ENCODE measurements at places on chromosomes 1 and 21.

DNA sequence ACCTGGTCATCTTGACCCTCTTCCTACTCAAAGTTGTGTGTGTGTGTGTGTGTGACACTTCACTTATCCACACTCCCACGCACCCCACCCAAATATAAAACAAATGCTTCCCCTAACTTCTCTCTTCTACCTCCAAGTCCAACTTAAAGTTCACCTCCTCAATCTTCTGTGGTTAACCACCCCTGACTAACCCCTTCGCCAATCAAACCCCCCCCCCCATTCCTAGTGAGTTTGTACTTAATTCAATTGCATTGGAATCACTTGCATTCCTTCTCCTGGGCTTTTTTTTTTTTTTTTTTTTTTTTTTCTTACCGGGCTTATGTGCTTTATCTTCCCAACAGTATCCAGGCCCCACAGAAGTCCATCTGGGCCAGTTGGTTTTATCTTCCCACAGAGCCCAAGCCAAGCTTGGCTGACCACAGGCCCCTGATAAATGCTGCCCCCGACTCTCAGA, 78.4 kb downstream of the CD58 start:
- no peak for DNase-seq

GRCh38 chr1:235054466-235054865, 74.2 kb downstream of the TOMM20 start:
- no peak for DNase-seq

GRCh38 chr1:203280061-203280460, 25.3 kb upstream of the BTG2 start:
- DNase-seq, result no peak

GRCh38 chr1:33682371-33682770, 181.5 kb upstream of the HMGB4 start:
- DNase-seq, result no peak

- DNase-seq, result peak; percentile 6
These were observed 17.5 kb upstream of the COL18A1 start for GRCh38 chr21:45387506-45387905.

GRCh38 chr1:182803846-182804245, 14.3 kb downstream of the NPL start:
- no peak for DNase-seq

DNA sequence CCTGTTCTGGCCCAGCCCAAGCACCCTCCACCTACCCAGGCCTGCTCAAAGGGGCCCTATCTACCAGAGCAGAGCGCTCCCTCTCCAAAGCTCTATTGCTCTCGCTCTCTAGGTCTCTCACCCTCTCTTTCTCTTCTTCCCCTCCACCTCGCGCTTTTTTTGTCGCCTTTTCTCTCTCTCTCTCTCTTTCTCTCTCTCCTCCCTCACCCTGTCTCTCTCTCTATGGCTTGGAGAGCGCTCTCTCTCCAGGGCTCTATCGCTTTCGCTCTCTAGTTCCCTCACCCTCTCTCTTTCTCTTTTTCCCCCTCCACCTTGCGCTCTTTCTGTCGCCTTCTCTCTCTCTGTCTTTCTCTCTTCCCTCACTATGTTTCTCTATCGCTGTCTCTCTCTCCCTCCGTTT, 3.4 kb upstream of the ZNF678 start:
- DNase-seq, result no peak

GRCh38 chr1:51344602-51345299, 14.4 kb upstream of the TTC39A start:
- DNase-seq, result no peak

DNA sequence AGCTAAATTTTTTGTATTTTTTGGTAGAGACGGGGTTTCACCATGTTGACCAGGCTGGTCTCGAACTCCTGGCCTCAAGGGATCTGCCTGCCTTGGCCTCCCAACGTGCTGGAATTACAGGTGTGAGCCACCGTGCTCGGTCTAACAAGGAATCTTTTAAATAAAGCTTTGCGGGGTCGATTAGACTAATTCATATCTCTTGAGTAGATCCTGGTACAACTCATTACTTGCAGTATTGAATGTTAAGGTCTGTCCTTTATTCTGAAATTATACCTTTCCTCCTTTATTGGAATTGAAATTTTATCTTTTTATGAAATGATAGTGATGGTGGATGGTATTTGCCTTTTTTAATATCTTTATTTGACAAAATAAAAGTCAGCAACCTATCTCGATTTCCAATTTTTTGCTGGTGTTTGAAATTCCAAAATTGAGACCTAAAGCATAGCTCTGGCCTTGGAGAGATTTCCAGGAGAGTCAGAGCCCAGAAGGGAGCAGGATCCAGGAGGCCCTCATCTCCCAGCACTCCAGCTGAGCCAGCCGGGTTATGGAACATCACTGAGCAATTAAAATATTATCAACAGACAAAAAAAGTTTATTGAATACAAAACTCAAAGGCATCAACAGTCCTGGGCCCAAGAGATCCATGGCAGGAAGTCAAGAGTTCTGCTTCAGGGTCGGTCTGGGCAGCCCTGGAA, 4.7 kb downstream of the S100A2 start:
- no peak for DNase-seq

DNA sequence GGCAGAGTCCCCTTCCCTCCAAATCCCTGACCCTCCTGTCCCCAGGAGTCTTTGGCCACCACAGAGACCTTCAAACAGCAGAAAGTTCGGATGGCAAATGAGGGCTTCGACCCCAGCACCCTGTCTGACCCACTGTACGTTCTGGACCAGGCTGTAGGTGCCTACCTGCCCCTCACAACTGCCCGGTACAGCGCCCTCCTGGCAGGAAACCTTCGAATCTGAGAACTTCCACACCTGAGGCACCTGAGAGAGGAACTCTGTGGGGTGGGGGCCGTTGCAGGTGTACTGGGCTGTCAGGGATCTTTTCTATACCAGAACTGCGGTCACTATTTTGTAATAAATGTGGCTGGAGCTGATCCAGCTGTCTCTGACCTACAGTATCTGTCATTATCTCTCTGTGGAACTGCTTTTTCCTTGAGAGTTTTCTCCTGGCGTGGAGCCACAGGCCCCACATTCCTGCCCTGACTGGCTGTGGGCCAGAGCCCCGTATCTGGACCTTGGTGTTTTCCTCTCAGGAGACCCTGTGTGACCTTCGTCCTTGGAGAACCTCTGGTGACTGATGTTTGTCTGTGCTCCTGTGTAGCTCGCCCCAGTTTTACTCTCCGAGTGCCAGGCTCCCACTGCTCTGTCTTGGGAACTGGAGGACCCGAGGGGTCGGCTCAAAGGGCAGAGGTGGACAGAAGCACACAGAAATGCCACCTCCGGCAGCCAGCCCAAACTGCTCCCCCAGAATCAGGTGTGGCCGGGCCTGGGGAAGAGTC, 4.8 kb downstream of the SLC27A3 start:
- no peak for DNase-seq

- DNase-seq, result no peak
These were observed 65.1 kb upstream of the RUNX3 start for GRCh38 chr1:24995140-24995539.

DNA sequence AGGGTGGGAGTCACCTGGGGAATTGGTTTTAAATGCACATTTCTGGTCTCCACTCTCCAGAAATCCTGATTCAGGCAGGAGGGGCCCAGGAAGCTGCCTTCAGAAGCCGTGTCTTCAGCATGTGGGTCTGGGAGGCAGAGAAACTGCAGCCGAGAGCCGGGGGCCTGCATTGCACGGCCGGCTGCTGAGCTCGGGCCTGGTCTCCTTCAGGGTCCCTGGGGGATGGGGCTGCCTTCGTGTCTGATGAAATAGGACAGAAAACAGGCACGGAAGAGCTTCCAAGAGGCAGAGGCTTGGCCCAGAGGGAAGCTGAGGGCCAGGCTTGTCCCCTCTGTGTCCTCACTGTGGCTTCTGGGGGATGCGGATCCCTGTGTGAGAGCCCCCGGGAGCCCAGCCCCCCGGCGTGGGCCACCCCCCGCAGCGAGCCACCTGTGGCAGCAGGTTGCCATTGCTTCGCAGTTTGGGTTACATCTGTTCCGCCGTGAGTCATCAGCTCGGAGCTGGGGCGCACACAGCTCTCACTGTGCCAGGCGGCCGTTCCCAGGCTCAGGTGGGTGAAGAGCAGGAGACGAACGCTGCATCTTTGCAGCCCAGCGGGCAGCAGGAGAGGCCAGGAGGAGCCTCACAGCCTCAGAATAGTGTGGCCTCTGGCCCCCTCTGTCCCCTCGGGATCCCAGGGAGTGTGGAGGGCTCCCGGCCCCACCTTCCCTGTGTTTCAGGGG, 72.4 kb downstream of the AJAP1 start:
- DNase-seq, result no peak

DNA sequence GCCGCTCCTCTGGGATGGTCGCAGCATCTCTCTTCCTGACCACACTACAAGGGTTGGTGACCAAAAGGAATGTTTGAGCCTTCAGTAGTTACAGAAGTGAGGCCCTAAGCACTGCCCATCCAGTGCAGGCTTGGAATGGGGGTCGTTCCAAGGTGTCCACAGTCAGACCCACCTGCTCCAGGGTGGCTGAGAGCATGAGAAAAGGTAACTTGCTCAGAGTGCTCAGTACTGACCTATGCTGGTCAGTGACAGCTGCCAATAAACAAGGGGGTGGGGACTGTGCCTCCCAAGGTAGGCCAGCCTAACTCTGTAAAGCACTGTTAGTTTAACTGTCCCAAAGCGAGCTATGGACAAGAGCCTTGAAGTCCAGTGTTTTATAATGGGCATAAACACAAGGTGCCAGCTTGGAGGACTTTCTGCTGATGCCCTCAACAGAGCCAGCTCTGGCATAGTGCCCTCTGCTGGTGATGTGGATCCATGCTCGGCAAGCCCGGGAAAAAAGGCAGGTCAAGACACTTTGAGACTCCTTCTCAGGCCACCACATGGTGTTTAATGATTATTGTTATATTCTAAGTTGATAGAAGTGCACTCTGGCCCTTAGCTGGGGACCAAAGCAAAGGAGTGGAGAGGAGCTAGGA, 78.1 kb upstream of the DNAH14 start:
- DNase-seq, result peak; percentile 38

- DNase-seq, result no peak
These were observed 3.5 kb upstream of the RAP1A start for GRCh38 chr1:111615870-111616715.

DNA sequence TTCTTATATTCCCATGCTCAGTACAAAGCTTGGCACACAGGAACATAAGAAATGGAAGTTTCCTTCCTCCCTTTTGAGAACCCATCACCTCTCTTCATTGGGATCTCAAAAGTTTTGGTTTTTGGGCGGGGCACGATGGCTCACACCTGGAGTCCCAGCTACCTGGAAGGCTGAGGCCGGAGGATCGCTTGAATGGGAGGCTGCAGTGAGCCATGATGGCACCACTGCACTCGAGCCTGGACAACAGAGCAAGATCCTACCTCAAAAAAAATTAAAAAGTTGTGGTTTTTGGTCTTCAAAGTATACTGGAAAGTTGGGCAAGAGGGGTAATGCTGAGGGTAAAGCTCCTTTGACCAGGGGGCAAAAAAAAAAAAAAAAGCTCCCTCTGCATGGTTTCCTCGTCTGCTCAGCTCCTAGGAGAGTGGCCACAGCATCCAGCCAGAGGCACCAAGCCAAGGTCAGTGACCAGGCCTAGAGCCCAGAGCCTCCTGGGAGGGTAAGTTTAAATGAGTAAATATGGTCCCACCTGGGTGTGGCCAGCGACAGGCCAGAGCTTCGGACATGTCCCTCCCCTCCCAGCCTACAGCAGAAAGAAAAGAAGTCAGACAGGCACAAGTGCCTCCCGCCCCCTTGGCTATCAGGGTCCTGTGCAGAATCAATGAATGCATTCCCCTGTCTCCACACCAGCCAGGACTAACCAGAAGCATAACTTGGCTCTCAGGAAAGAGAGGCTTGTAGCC, 5.0 kb downstream of the MEF2D start:
- DNase-seq, result no peak

DNA sequence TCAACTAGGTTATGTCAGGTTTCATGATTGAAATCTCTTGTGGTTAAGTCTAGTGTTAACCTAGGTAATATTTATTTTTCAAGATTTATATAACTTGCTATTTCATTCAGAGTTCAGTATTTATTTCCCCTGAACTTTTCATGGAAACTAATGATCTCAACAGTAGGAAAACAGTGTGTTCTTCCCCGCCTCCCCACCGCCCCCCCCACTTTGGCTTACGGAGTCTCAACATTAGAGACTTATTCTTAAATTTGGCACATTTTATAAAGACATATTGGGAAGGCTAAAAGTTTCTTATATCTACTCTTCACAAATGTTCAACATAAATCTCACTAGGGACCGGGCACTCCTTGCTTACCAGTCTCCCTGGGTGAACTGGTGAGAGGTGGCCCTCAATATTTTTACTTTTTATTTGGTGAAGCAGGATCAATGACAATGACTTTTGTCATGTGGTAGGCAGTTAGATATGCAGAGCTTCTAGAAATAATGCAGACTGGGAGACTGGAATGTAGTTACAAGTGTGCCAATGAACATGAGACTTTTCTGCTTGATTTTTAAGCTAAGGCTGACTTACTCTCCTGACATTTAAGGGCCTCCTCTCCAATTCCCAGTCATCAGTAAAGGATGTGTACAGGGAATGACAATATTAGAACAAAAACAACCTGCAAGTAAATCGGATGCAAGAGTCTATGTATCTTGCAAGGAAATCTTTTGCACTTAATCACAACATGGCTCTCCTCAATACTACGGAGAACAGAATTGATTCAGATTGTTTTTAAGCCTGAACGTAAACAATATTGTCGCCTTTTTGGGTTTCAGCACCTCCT, 1.7 kb upstream of the MAN1A2 start:
- DNase-seq, result peak; percentile 20

- DNase-seq, result no peak
These were observed 13.7 kb downstream of the CSF1 start for GRCh38 chr1:109924316-109924715.

- no peak for DNase-seq
These were observed 6.7 kb downstream of the EFNA4 start for GRCh38 chr1:155070158-155070621.

DNA sequence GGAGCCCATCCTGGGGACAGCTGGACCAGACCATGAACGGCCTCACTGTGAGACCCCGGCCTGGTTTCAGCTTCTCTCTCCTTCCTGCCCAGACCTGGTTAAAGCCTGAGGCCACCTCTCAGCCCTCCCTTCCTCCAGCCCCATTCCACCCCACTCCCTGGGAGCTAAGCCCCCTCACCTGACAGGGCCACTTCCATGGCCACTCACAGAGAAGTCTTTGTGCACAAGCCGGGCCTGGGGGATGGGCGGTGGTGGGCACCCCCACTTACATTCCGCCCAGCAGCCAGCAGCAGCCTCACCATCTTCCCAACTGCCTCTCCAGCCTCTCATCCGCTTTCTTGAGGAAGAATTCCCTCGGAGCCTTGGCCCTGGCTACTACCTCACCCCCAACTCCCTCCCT, 40.4 kb downstream of the RHBG start:
- DNase-seq, result no peak

- peak; percentile 50 for DNase-seq
These were observed 71.2 kb downstream of the VWA5B1 start for GRCh38 chr1:20361805-20362381.

GRCh38 chr1:168907786-168908348, 178.9 kb upstream of the DPT start:
- no peak for DNase-seq

- DNase-seq, result no peak
These were observed 39.3 kb upstream of the TENT5C start for GRCh38 chr1:117566556-117566955.

GRCh38 chr1:208081972-208082371, 162.2 kb downstream of the PLXNA2 start:
- no peak for DNase-seq

- DNase-seq, result no peak
These were observed 22.1 kb downstream of the AK2 start for GRCh38 chr1:33014464-33015163.
